ENCODE measurements at places on chromosomes 1 and 21.

- no peak for DNase-seq
Observed at GRCh38 chr1:17649371-17650106, 105.6 kb upstream of the ACTL8 start.

GRCh38 chr1:17599954-17600300 lies 60.4 kb downstream of the ARHGEF10L start:
- no peak for DNase-seq

DNA sequence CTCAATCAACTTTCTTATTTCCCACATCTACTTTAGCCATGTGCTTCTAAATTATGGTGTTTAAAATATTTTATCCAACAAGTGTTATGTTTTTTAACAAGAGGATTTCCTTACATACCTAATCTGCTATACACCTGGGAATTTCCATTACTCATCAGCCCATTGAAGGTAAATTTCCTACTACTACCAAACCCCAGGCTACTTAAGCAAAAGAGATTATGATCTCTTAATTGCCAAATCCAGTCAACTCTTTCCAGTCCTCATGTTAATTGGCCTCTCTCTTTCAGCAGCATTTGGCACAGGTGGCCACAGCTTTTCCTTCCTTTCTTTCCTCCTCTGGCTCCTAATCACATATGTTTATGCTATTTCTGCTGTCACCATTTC lies 5.1 kb upstream of the C1orf162 start:
- DNase-seq = no peak

- no peak for DNase-seq
Observed at GRCh38 chr1:165259706-165260428, 96.6 kb downstream of the LMX1A start.

DNA sequence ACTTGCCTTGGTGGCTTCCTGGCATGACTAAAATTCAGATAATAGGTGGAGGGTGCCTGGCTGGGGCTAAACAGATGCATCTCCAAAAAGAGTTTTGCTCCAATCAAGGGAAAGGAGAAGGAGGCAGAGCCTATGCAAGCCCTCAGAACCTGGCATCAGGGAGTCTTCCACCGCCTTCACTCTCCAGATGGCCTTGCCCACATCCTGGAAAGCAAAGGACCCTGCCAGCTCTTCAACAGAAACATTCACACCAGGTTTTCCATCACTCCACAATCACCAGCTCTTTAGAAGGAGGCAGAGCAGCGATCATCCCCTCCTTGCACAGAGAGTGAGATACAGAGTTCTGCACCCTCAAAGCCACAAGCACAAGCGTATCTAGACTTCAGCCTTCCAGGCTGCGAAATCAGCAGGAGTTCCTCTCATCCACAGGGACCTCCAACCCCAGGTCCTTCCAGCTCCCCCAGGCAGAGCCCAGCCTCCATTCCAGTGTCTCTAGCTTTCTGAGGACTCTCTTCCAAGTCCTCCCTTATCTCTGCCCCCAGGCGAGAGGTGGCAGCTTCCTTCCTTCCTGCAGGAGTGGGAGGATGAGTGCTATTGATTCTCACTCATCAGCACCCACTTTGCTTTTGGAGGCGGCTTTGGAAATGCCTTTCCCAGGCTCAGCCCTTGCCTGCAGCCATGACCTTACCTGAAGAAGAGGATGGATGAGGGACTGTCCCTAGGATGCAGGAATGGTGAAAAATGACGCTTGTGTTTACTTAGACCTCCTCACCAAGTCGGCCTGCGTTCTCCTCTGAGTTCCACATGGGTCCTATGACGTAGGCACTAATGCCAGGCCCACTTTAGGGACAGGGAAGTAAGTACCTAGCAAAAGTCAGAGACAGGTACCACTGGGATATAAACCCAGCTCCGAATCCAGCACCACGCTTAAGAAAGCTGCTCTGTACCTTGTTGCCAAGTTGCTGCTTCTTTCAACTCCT lies 75.4 kb downstream of the RIPK4 start:
- no peak for DNase-seq

- no peak for DNase-seq
Observed at GRCh38 chr1:180566495-180566894, 7.7 kb downstream of the OVAAL start.

DNA sequence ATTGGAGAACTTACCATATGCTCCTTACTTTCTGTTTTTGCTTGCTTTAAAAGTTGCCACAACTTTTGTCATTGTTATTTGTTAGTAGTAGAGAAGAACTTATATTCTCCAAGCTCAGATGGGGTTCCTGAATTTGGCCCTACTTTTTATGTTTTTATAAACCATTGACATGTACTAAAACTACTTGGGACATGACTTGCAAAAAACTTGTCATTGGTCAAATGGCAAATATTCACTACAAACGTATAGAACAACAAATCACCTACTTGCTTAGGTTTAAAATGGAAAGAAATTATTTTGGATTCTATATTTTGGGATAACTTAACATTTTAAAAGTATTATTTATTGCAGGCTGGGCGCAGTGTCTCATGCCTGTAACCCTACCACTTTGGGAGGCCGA lies 32.7 kb downstream of the PIGP start:
- no peak for DNase-seq

- no peak for DNase-seq
Observed at GRCh38 chr1:48005253-48006117, 8.3 kb upstream of the TRABD2B start.

GRCh38 chr1:110136911-110137310 lies 13.4 kb upstream of the SLC6A17 start:
- DNase-seq = no peak

- DNase-seq = no peak
Observed at GRCh38 chr1:66266350-66266749, 267.6 kb upstream of the SGIP1 start.

DNA sequence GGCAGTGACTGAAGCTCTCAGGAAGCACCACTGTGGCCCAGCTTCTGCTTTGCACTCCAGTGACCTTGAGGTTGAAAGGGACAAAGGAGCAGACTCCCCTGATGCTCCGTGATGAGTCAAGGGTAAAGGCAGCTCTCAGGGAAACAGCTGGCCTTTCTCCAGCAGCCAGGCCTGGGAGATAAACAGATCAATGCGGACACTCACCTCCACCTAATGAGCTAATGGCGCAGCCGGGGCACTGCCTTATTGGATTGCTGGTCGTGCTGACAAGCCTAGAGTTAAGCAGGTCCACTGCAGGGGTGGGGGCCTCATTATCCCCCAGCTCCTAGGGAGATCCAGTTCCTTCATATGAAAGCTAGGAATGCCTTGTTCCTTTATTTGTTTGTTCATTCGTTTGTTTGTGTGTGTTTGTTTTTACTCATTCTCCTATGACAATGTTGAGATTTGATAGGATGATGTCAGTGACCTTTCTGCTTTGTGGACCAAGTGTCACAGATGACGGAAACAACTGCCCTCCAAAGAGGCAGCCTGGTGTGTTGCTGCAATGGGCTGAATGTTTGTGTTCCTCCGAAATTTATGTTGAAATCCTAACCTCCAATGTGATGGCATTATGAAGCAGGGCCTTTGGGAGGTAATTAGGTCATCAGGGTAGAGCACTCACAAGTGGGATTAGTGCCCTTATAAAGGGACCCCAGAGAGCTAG lies 141.4 kb upstream of the BEND5 start:
- DNase-seq = no peak
